Stimulated activated CD8-positive, alpha-beta memory T cell treated with anti-CD3 and anti-CD28 coated beads, Interleukin-4, amount 100 ng/mL, for 48 hours (primary cell): ENCODE measurements at places on chromosomes 5 and 9.
A peak's percentile ranks its signal among the peaks of the same experiment; 100 is the strongest.

GRCh38 chr5:27619982-27620381, 581.6 kb upstream of the CDH9 start:
- no peak for DNase-seq

DNA sequence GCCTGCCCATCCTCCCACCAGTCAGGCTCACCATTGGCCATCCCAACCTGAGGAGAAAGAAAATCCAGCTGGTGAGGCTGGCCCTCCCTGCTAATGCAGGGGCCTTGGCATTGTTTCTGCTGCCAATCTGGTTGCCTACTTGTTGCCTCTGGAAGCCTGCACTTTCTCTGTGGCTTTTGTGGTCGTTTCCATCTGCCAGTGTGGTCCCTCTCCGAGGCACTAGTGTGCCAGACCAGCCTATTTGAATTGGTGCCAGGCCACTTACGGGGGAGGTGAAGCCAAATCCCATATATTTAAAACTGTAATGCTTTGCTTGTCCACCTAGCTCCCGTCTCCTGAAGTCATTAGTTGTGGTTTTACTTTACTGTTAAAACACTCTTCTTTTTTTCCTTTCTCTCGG, 213.4 kb upstream of the ADAMTSL1 start:
- DNase-seq = no peak

DNA sequence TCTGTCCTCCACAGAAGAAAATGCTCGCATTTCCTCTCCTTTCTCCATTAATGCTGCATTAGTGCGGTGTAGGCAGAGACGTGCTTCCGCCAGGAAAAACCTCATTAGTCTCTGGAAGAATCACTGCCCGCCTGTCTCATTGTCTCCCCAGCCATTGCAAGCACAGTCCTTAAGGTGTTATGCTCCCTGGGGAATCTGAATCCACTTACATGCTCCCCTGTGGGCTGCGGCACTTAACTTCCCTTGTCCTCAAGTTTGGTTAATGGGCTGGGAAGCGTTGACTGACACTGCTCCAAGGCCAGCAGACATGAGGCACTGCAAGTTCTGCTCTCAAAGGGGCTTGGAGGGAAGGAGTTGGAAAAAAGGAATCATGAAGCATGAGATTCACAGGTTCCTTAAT, 41.6 kb downstream of the TARS1 start:
- no peak for DNase-seq

DNA sequence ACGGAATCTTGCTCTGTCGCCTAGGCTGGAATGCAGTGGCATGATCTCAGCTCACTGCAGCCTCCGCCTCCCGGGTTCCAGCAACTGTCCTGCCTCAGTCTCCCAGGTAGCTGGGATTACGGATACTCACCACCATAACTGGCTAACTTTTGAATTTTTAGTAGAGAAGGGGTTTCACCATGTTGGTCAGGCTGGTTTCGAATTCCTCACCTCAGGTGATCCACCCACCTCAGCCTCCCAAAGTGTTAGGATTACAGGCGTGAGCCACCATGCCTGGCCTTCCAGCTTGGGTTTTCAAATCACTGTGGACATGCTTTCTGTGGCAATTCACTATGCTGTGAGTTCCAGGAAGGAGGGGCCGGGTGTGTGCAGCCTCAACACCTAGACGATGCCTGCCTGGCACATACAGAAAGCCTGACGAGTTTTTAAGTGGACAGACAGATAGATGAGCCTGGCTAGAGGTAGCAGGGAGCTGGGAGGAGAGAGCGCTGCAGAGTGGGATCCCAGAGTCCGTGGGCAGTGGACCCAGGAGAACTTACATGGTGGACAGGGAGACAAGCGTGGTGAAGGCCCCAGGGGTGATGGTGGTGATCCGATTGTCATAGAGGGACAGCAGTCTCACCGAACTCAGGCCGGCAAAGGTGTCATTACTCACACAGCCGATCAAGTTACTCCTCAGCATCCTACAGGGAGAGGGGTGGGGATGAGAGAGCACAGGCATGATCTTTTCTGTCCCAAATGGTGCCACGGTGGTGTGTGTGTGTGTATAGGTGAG, 173.4 kb upstream of the PANK3 start:
- DNase-seq = no peak

DNA sequence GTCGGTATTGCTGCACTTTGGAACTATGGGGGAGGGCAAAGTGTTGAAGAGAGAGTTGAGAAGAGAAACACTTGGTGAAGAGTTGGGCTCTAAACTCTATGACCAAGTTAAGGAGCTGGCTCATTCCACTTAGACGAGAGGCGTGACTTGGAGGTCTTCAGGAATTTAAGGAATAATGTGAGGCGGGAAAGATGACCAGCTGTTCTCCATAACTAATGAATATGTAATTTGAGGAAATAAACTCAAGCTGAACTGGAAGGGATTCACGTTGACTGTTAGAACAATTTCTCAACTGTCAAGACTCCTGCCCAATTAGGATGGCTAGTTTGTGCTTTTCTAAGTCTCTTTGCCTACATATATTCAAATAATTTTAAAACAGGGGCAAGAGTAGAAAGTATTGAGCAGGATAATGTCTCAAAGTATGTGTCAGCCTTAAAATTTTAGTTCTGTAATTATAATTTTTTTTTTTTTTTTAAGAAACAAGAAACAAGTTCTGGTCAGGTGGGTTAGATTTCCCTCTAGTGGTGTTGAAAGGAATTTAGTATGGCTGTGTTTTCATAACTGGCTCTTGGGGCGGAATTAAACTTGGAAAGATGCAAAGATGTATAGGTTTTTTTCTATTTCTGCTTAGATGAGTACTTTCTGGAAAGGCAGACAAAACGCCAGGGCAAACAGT, 33.4 kb downstream of the TMEM252 start:
- DNase-seq = no peak

- no peak for DNase-seq
These were observed 72.8 kb upstream of the NXNL2 start for GRCh38 chr9:88462191-88462590.

DNA sequence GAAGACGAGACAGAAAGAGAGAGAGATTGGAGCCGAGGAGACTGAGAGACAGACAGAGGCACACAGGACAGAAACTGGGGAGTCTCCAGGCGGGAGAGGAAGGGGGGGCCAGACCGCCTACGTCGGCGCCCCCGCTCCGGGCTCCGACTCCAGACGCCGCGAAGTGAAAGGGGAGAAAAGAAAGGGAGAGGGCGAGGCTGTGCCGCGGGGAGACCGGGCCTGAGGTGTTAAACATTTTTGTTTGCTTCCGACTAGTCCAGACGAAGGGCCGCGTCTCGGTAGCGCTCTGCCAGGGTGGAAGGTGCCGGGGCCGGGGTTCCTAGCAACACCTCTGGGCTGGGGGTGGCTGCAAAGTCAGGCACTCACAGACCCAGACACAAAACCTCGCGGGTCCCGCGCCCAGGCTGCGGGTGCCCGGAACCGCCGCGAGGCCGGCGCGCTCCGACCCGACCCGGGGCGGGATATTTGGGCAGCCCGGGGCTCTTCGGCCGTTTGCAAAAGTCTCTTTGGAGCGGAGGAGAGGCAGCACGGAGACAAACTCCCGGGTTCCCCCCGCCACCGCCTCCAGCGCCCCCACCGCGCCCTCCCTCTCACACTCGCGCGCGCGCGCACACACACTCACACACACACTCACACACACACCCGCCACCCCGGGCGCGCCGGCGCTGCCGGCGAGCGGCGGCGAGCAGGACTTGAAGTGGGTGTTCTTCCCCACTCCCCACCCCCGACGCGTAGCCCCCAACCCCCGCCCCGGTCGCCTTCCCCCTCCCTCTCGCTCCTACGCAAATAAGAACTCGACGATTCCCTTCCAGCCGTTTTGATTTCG, 626 bp upstream of the FST start:
- peak; percentile 47 for DNase-seq

- no peak for DNase-seq
These were observed 38.0 kb upstream of the XPA start for GRCh38 chr9:97735070-97735600.

- no peak for DNase-seq
These were observed 26.1 kb upstream of the CKMT2 start for GRCh38 chr5:81207009-81207408.

- no peak for DNase-seq
These were observed 18.2 kb downstream of the SPACA9 start for GRCh38 chr9:132896906-132897305.

DNA sequence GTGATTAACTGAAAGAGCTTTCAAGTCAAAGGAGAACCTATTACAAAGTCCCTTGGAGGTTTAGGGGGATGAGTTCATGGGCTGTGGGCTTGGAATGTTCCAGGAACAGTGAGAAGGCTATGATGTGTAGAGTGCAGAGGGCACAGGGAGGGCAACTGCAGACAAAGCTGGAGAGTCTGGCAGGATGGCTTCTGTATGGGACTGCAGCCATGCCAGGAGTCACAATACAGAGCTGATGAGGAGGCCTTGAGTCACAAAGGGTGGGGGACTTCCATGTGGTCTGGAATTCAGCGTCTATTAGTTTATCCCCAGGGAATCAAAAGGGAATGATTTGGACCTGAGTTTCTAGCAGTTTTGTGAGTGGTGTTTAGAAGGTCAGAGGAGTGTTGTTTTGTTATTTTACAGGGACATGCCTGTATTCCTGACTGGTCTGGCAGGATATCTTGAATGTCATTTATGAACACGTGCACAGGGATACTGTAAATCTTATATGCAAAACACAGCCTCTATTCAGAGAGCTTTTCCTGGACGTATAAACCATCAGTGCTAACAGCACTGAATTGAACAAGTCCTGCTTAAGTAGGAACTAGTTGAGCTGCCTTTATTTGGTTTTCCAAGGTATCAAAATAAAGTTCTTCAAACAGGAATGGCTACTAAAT, 14.3 kb upstream of the TEK start:
- no peak for DNase-seq

- no peak for DNase-seq
These were observed 26.7 kb downstream of the LHX2 start for GRCh38 chr9:124038239-124038638.

GRCh38 chr5:172115541-172115982, 72.5 kb downstream of the STK10 start:
- DNase-seq = peak; percentile 42

DNA sequence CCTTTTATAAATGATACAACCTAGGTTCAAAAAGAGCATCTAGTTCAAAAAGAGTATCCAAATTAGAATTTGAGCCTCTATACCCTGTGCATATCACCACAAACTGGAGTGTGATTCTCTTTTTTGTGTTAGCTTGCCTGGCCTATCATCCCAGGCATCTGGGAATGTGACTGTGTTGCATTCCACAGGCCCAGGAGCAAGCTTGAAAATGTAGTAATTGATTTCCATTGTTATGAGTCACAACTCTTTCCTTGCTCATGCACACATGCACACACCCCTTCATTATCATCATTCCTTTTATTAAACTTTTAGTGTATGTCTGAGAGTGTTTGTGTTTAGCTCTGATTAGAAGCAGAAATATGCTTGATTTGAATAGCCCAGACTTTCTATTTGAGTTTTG, 75.2 kb downstream of the FCHO2 start:
- DNase-seq = no peak

DNA sequence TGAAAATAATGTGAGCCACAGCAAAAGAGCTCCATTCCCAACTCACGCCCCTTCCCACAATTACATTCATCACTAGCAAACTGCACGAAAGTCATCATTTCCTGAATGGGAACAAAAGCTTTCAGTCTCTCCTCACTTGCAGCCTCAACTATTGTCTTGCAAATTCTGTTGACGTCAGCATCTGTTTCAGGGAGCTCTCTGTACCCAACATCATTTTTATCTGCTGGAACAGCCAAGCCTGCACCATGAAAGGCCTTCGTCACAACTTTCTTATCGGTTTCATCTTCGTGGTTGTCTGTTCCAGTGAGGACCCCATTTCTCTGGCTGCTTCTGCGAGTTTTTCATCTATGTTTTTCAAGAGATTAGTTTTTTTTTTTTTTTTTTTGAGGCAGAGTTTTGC, 14.3 kb upstream of the RNF130 start:
- no peak for DNase-seq

DNA sequence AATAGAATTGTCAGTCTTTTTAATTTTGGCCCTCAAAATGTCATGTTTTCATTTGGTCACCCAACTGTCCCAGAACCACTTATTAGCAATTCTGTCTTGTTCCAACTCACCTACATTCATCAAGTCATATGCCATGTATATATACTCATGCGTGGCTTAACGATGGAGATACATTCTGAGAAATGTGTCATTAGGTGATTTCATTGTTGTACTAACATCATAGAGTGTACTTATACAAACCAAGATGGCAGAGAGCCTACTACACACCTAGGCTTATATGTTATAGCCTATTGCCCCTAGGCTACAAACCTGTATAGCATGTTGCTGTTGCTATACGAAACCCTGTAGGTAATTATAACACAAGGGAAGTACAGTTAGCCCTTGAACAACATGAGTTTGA, 36.6 kb downstream of the RNF38 start:
- no peak for DNase-seq

DNA sequence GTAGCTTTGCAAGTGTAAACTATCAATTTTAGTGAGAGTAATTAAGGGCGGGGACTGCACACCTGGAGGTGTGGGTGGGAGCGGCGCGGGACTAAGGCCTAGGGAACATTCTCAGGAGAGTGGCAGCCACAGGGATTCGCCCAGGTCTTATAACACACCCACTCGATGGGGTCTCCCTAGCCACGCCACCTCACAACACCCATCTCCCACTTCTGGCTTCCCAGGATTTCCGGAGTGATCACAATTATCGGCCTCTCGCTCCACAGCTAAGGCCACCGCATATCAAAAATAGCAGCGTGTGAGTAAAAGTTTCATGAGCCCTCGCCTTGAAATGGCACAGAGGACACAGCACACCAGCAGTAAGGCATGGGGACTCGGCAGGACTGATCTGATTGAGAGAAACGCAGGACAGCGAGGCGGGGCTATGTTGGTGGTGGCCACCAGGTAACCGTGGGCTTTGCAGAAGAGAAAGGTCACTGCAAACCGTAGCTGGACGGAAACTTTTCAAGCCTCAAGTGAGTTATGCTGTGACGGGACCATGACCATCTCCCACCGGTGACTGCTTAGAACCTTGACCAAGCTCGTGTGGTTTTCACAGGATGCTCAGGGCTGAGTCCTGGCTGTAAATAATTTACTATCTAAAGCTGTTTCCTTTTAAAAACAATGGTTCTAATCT, 1.1 kb upstream of the LPAR1 start:
- no peak for DNase-seq

DNA sequence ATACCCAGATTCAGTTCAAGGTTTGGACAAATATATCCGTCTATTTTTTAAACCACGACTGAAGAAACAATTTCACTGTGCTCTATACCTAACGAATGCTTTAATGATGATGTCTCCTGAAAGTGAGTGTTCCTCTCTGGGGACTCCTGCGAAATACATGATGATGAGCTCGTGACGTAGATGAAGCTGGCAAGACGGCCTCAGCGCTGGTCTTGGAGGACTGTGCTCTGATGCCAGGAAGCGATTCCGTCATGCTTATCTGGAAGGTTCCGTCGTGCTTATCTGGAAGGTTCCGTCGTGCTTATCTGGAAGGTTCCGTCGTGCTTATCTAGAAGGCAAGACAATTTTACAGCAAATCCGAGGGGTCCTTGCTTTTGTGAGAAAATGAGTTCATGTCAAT, 250.8 kb upstream of the IRX2 start:
- DNase-seq = no peak

DNA sequence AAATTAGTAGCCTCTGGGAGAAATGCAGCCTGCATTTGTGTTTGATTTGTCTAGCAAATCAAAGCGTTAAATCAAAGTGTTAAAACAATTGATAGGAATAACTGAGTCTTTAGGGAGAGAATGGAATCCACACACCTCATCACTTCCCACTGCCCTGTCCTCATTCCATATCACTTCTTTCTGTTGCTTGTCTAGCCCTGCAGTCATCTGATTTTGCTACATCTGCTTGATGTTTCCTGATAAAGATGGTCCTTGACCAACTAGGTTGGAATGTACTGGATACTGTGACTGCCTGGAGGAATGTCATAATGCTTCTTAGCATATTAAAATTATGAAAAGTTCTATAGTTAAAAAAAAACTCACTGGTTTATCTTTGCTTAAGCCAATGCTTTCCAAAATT, 119.9 kb downstream of the DOCK2 start:
- no peak for DNase-seq
